AG04450 (cell line): ENCODE measurements at places on chromosomes 7 and 10. TPM values are rescaled to one million over a fixed set of nuclear protein-coding genes. Genes with fewer than 3 reads are reported as not detected.
A peak's percentile ranks its signal among the peaks of the same experiment; 100 is the strongest.

GRCh38 chr10:19961076-19962053 is 145.1 kb downstream of the PLXDC2 start:
- no peak for DNase-seq

GRCh38 chr7:7438851-7439250 is 96.8 kb downstream of the COL28A1 start:
- peak; percentile 95 for DNase-seq

GRCh38 chr10:71244431-71245419 is 32.4 kb downstream of the UNC5B start:
- peak; percentile 84 for DNase-seq

- no peak for DNase-seq
Observed at GRCh38 chr7:27842094-27842692, 102.2 kb downstream of the TAX1BP1 start.

The ZNF503 gene
- polyA plus RNA-seq, result 2.5 and 3.3 TPM in 2 replicates
